ENCODE measurements at places on chromosomes 7 and 10.

DNA sequence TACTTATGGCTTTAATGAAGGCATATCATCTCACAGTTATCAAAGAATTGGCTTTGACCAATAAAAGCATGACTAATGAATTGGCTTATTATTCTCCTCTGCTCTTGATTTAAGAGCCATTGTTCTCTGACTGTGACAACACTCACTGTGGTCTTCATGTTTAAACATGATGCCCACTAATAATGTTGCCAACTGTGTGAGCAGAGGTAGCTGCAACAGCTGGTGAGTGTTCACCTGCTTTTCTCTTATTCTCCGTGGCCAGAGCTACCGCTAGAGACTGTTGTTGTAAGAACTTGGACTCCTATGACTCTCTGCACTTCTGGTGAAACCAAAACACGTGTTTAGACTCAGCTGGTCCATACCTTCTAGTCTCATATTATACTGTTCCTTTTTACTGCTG lies 335.9 kb downstream of the XPNPEP1 start:
- DNase-seq = no peak

- no peak for DNase-seq
Measured at GRCh38 chr10:72079356-72079755, 9.0 kb downstream of the SPOCK2 start.

DNA sequence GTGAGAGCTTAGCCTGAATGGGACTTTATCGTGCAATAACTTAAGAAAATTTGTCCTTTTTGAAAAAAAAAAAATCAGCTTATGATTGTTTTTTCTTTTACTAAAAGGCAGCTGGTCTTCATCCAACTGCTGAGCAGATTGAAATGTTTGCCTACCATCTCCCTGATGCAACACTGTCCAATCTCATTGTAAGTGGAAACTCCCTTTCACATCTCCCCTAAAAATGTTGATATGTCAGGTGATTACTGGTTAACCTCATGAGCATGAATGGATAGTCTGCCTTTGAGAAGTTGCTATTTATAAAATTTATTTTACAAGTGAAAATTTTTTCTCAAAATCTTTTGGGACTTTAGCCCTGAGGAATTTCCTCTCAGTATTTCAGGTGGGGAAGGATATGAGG lies 17.8 kb upstream of the HKDC1 start:
- no peak for DNase-seq

DNA sequence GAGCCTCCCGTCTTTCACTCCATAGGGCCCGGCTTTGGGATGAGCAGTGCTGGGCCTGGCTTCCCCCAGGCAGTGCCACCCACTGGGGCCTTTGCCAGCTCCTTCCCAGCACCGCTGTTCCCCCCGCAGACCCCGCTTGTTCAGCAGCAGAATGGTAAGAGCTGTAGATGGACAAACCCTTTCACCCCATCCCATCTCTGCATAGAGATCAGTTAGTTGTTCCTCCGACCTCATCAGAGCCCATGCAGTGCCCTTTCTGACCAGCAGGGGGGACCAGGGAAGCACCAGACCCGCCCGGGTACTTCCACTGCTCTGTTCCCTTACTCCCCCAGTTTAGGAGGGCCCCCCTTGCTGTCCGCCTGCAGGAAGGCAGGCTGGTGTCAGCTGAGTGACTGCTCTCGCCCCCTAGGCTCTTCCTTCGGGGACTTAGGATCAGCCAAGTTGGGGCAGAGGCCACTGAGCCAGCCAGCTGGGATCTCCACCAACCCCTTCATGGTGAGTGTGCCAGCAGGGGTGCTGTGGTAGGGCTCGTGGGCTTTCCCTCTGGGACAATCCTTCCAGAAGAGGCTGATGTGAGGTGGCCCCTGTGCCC lies 9.8 kb downstream of the SAP25 start:
- DNase-seq = peak; percentile 88

GRCh38 chr10:92972066-92972870 lies 88.3 kb upstream of the CYP26C1 start:
- no peak for DNase-seq

All from aorta (tissue), 5 donors.